ENCODE measurements at places on chromosomes 7 and 10.

- no peak for DNase-seq
Observed at GRCh38 chr7:43538404-43538771, 44.5 kb upstream of the STK17A start.

- DNase-seq, result no peak
Observed at GRCh38 chr7:3274131-3274530, 26.9 kb upstream of the SDK1 start.

GRCh38 chr7:28815369-28815927 is 142.7 kb downstream of the TRIL start:
- no peak for DNase-seq

- no peak for DNase-seq
Observed at GRCh38 chr7:47478017-47478344, 103.9 kb downstream of the TNS3 start.

DNA sequence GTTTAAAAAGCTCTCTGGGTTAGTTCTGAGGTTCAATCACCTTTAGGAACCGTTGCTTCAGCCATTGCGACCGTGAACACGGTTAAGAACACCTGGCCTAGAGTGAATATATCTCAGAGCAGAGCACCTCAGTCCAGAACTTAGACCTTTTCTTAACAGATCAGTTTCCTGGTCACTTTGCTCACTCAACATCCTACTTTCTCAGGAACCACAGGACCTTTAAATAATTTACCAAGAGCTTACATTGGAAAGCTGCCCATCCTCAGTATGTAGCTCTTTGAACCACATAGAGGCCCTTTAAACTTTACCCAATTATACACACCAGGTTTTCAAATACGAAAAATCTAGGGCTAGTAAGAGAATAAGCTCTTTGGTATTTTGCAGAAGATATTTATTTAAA is 153.2 kb downstream of the NRBF2 start:
- no peak for DNase-seq

DNA sequence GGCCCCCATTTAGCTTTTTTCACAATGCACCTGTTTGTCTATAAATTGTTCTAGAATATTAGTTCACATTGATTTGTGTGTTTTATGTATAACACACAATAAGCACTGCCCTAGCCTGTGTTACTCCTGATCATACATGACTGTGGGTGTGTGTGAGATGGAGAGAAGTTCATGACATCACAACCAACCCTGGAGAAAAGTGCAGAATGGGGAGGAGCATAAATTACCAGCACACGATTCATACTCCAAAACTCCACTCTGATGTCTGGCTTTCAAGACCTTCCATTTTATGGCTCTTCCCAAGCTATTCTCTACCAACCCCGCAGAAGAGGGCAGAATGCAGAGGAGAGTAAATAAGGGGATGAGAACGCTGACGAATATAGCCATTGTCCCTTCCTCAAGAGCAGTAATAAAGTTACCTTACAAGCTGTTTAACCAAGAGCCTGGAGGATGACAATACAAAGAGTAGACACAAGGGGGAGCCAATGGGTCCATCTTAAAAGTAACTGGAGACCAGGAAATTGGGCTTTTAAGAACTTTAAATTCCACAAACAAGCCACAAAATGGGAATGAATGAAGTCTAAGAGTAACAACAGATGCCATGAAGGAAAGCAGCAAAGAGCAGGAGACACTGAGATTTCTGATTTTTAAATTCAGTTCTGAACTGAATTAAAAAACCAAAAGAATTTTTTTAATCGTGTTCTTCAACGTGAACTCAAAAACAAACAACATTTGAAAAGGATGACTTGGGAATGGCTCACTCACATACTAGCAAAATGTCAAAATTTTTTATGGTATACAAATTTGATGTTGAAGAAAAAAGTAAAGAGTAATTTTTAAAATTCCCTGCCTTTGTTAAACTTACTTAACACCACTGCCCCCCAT is 159.6 kb downstream of the PARD3 start:
- DNase-seq, result peak; percentile 82

DNA sequence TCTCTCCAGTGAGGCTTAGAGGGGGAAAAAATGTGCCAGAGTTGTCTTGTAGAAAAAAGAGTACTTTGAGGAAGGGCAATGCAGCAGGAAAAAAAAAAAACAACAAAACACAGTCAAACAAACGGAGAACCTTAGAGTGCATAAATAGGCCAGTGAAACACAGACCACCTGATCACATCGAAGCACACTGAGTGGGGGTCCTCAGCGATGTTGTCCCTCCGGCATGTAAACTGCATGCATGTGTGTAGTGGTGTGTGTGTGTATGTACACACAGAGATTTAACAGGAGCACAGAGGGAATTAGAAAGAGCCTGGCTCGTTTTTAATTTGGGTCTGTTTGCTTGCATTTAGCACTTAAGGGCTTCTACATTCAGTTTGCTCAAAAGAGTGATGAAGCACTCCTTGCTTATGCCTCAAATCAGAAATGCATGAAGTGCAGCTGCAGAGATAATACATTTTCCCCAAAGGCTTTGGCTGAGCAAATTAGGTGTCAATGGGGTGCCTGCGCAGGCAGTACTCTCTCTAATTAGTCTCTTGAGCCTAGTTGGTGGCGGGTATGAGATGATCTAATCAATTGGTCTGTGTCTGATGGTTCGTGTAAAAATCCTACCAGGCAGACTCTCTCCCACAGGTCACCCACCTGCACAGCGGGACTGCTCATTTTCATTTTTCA is 62.7 kb upstream of the FZD1 start:
- no peak for DNase-seq

- no peak for DNase-seq
Observed at GRCh38 chr10:21570761-21571521, 36.9 kb downstream of the MLLT10 start.

DNA sequence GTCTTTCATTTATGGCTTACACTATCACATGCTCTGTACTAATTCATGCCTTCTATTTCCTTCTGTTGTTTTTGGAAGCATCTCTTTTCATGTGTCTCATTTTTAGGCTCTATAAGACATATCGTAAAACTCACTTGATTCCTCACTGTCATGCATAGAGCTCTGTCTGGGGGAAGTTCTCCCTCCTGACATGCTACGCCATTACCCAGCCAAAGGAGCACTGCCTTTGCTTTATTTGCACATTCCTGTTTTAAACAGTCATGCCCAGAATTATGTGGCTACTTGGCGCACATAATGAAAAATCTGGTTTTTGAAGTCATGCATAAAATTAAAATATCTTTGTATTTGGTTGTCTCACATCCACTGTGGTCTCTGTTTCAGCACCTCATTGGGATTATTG is 17.6 kb upstream of the AKR1C3 start:
- DNase-seq, result no peak

DNA sequence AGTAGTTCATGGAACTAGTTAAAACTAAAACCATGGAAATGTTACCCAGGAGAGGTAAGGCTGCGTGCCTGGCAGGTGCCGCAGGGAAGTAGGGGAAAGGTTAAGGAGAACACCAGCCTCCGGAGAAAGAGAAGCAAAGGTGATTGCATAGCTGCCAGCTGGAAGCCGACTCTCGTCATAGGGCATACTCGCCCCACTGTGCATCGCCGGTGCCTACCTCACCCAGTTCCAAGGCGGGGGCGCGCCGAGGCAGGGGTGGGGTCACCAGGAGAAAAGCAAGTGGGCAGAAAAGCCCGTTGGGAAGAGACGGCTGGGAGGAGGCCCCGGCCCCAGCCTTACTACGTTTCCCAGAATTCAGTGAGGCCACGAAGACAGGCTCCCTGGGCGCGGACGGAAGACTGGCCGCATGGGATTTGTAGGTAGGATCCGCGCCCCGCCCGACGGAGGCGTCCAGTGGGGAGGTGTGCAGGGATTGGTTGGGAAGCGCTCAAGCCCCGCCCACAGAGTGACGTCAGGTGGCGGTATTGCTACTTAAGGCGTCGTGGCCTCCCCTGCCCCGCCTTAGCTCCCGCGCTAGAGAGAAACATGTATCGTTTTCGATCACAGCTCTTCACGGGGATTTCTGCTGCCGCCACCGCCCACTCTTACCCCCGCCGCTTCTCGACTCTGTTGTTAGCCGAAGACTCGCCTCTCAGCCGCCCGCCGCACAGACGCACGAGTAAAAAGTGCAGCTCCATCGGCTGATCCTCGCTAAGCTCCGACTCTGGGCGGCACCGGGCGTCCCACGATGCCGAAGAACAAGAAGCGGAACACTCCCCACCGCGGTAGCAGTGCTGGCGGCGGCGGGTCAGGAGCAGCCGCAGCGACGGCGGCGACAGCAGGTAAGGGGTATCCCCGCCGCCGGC is at the start of gene IFRD1:
Gene IFRD1 (plus strand): TSS at position 559 of the 905 bp plus-strand sequence. CDS start 229 bp downstream, at position 788.
- DNase-seq, result peak; percentile 98

DNA sequence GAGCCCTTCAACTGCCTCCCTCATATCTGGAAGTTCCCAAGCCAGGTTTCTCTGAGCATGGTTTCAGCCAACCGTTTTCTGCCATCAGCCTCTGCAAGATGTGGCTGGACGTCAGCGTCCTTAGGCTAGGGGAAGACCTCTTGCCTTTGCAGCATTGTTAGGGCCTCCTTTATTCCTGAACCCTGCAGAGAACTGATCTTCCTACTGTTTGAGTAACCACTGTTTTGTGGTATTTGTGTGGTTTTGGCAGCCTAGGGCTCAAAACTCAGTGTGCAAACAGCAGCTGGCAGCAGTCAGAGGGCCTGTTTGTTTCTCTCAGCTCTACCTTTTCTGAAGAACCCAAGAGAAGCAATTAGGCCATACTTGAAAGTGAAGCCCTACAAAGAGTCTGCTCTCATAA is 83.4 kb upstream of the SEMA3E start:
- DNase-seq, result no peak
